MV-4-11 (cell line): ENCODE measurements at places on chromosomes 13 and 19.
A peak's percentile ranks its signal among the peaks of the same experiment; 100 is the strongest.

GRCh38 chr19:14054721-14055120, 7.2 kb downstream of the PALM3 start:
- DNase-seq: no peak

GRCh38 chr19:54674021-54674617, 11.3 kb downstream of the LILRB4 start:
- DNase-seq: peak; percentile 47

DNA sequence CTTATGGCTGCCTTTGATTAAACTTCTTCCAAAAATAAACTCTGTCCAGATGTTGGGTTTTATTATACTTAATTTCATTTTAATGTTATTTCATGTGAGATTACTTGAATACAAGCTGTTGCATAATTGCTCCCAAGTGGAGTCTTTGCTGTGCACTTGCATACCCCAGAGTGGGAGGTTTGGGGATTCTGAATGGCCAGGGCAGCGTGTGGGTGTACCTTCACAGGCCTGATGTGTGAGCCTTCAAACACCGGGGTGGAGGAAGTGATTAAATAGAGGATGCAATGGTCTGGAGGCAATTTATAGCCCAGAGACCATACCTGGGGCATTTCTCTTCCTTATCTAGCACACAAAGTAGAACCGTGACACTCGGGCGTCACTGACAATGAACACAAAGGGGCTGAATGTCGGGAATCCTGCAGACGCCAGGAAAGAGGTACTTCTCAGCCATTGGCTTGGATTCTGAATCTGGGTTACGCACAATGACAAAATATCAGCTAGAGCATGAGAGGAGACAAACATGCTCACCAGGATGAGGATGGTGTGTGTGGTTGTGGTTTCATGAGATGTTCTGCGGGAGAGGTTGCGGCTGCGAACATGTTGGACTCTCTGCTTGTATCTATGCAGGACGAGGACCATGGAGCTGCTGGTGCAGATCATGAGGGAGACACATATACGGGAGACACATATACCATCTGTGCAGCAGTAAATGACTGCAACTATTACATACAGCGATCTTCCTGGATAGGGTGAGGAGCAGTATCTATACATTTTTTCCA, 7.1 kb upstream of the LILRA5 start:
- no peak for DNase-seq

DNA sequence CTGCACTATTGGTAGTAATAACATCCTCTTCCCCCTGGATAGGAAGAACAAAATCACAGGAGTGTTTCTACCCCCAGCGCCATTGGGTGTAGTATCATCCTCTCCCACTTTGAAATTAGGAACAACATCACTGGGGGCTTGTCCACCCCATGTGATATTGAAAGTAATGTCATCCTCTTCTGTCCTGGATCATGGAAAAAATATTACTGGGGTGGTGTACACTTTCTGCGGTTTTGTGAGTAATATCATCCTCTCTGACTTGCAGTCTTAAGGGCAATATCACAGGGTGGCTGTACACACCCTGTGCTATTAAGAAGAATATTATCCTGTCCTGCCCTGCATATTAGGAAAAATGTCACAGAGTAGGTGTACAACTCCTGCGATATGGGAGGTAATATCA, 4.9 kb upstream of the RGCC start:
- no peak for DNase-seq

- no peak for DNase-seq
These were observed 72.6 kb downstream of the CDK8 start for GRCh38 chr13:26326562-26326961.

- DNase-seq: no peak
These were observed 3.5 kb upstream of the ZNF358 start for GRCh38 chr19:7512400-7512851.

DNA sequence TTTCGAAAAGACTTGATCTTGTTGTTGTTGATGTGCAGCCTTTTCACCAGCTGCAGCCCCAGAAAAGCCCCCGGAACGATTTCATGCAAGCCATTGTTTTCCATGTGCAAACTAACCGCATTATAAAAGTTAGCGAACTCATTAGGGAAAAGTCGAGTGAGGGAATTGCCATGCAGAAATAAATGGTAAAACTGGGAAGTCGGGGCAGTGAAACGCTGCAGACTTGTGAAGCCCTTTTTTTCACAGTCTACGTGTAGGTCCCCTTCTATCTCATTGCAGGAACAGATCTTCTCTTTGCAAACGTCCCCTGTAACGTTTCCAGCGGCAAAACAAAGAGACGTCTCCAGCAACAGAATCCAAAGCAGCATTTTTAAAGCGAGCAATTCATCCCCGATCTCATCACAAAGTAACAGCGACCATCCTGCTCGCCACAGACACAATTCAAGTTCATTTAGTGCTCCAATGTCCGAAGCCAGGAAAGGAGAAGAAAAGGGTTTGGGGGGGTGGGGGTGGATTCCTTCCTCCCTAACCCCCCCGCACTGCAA, 1.1 kb downstream of the SLITRK1 start:
- no peak for DNase-seq

GRCh38 chr13:43316946-43317353, 293.6 kb downstream of the DNAJC15 start:
- peak; percentile 82 for DNase-seq

- no peak for DNase-seq
These were observed 337.6 kb downstream of the SLITRK6 start for GRCh38 chr13:85461621-85462020.

GRCh38 chr19:15170345-15170744, 30.4 kb downstream of the NOTCH3 start:
- DNase-seq: no peak

- no peak for DNase-seq
These were observed 182.0 kb downstream of the RGCC start for GRCh38 chr13:41639237-41639904.

- DNase-seq: no peak
These were observed 17.0 kb upstream of the SIGLEC10 start for GRCh38 chr19:51434456-51434855.

GRCh38 chr19:4654437-4655361, 15.4 kb downstream of the TNFAIP8L1 start:
- peak; percentile 40 for DNase-seq

DNA sequence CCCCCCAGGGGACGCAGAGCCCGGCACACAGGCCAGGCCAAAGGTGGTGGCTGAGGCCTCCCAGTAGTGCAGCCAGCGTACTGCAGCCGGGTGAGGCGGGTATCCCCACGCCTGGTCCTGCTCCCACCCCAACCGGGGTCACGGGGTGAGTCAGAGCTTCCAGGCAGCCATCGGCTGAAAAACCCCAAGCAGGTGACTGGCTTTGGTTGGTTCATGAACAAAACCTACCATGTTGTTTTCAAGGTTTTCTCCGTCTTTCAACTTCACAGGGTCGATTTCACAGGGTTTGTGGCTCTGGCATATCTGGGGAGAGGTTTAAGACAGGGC, 42.1 kb upstream of the C13orf46 start:
- DNase-seq: no peak

DNA sequence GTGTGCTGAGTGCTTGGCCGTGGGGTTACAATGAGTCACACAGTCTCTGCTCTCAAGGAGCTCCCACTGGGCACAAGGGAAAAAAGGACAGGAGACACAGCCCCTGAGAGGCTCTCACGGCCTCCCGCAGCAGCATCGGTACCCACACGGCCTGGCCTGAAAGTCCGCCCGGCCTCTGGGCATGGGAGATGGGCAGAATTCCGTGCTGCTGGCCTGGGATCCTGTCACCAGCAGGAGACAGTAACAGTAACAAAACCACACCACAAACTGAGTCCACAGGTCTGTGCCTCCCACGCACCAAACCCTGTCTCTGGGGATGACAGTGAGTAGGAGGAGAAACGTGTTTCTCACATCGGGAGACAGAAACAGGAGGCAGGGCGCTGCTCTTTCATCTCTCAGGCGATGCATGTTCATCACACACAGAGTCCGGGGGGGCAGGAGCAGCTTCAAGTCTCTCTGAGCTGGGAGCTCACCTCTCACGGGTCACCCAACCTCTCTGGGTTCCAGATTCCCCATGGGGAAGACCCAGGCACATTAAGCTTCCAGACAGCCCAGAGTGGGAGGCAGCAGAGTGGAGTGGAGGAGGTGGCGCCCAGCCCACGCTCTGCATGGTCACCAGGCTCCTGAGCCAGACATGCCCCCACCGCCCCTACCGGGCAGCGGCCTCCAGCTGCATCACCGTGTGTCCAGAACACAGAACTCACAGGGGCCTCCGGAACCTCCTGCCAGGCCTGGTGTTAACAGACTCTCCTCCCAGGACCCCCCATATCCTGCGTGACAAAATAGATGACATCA, 124.7 kb upstream of the VSTM2B start:
- DNase-seq: no peak

- no peak for DNase-seq
These were observed 279.5 kb downstream of the PCDH9 start for GRCh38 chr13:66950666-66951065.

- no peak for DNase-seq
These were observed 7.3 kb upstream of the HOMER3 start for GRCh38 chr19:18948075-18948975.

- DNase-seq: peak; percentile 15
These were observed 58.4 kb downstream of the SPRYD7 start for GRCh38 chr13:49877629-49878218.

DNA sequence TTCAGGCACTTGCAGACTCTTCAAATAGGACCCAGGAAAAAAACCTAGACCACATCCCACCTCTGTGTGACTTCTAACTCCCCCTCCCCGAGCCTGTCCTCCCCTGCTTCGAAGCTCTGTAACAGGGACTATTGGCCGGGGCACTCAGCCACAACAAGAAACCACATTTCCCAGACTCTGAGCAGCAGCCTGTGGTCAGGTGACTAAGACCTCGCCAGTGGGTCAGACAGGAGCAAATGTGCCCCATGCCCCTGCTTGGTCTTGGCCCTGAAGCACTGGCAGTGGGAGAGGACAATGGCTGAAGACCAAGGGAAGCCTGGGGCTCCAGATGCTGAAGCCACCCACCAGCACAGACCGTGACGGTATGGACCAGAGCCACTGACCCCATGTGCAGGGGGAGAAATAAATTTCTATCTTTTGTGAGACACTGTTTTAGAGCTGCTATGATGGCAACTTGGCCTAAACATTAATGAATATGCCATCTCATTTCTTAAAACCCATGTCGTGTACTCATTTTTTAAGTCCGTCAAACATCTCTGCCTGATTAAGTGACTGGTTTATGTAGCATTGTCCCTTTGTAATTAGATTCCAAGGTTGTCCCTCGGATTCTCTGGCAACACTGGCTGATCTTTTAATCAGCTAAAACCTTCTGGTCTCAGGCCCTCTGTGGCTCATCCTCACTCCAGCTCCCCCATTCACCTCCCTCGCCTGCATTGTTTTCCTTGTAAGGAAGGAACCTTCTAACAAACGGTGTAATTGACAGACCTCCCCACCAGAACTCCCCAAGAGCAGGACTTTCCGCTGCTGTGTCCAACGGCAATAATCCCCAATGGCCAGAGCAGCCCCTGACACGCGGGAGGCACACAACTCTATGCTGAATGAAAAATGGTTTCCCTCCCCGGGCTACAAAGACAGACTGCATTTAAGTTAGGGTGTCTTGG, 98.4 kb downstream of the STK24 start:
- peak; percentile 67 for DNase-seq

DNA sequence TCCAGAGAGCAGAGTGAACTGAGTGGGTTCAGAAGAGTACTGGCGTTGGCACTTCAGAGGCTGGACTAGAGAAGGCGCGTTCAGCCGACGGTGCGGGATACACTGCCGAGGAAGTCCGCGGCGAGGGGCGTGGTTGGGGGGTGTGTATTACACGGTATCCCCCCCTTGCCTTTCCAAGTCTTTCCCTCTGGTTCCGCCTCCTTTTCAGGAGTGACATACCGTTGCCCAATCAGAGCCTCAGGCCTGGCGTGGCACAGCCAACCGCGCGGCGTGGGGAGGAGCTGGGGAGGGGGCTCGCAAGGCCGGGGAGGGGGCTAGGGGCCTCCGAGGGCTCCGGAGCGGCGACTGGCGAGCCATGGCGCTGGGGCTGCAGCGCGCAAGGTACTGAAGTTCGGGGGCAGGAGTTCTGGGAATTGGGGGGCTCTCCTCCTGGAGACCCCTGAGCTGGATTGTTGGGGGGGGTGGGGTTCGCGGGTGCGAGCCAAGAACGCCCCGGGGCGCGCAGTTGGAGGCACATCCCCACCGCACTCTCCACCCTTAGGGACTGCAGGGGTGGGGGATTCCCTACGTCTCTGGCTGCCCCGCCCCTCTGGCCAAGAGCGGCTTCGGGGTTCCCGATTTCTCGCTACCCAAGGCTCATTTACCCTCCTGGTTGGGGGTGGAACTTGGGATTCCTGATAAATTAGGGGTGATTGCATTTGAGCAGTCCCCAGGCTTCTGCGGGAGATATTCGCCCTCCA, at the start of gene HIF3A:
Gene HIF3A (plus strand): TSS at position 321 of the 740 bp plus-strand sequence. CDS start 35 bp downstream, at position 356.
- no peak for DNase-seq

DNA sequence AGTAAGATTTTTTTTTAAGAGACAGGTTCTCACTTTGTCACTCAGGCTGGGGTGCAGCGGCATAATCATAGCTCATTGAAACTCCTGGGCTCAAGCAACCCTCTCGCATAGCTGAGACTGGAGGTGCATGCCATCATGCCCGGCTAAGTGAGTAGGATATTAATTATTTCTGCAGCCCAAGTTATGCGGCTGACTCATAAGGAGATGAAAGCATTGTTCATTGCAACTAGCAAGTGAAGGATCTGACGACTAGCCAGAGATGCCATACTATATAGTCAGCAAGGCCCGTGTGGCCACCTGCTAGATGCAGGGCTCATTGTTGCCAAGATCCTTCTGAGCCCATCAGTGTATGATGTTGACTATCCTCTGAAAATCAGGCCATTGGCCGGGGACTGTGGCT, 45.2 kb downstream of the ABCC4 start:
- no peak for DNase-seq

GRCh38 chr13:61960981-61961380, 545.3 kb upstream of the PCDH20 start:
- DNase-seq: no peak

DNA sequence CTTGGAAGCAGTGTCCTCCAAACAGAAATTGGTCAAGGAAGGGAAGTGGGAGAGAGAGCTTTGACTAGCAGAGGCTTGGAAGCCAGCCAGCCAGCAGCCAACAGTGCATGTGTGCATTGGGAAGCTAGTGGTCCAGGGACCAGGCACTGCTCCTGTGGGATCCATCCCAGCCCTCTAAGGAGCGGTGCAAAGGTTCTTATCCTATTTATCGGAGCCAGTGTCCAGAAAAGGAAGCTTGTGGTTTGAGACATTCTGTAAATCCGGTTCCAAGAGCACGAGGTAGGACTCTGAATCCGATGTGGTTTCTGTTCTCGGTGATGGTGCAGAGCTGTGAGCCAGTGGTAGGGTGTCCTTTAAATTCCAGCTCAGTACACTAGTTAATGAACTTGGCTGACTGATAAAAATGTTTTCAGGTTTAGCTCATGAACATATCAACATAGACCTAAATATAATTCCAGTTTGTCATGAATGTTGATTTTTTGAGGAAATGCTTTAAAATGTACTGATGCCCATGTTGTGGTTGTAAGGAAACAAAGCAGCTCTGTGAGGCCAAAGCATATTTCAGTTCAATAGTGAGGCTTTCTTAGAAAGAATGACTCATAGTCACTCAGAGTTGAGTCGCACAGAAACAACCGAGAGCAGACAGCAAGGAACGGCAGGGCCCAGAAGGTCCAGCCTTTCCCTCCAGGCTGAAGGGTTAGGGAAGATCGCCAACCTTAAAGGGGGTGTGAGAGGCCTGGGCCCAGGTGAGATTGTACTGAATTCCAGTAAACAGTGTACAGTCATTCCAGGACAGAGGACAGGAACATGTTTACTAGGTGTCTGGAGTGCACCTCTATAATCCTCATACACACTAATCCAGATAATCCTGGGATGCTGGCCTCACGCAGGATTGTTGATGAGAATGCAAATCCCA, 21.5 kb upstream of the GARRE1 start:
- DNase-seq: peak; percentile 82
